ENCODE measurements at places on chromosomes 11 and 22. TPM values are rescaled to one million over a fixed set of nuclear protein-coding genes. Genes with fewer than 3 reads are reported as not detected.

GRCh38 chr11:126304457-126305075, 706 bp downstream of the DCPS start:
- no peak for DNase-seq

DNA sequence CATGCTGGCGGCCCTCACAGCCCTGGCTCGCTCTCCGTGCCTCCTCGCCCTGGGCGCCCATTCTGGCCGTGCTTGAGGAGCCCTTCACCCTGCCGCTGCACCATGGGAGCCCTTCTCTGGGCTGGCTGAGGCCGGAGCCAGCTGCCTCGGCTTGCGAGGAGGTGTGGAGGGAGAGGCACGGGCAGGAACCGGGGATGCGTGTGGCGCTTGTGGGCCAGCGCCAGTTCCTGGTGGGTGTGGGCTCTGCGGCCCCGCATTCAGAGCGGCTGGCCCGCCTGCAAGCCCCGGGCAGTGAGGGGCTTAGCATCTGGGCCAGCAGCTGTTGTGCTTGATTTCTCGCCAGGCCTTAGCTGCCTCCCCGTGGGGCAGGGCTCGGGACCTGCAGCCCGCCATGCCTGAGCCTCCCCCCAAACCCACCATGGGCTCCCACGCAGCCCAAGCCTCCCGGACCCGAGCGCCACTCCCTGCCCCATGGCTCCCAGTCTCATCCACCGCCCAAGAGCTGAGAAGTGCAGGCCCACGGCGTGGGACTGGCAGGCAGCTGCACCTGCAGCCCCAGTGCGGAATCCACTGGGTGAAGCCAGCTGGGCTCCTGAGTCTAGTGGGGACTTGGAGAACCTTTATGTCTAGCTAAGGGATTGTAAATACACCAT, 163.4 kb upstream of the LRRC4C start:
- DNase-seq: no peak

DNA sequence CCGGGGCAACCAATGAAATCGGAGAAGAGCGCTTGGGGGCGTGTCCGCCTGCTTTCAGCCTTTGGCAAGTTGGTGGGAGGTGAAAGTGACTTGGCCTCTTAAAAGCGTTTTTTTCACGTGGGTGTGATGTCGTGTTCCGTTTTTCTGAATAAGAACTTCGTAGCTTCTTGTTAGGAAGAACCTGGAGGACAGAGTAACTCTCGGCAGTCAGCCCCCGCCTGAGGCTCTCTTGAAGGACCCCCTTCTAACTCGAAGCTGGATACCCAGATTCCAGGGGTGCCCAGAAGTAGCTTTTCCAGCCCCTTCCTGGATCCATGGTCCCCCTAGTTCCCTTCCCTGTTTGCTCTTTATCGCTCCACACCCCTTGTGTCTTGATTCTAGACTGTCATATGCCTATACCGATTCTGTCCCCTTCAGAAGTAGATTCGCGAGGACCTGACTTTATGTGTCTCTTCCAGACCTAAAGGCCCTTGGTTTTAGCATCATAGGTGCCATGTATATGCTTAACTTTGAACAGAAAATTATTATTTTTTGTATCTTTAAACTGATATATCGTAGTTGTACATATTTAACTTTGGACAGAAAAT, 915 bp upstream of the OSBP start:
- DNase-seq: no peak

- DNase-seq: peak; percentile 56
Observed at GRCh38 chr11:127345819-127346459, 345.4 kb upstream of the KIRREL3 start.

GRCh38 chr22:18057568-18058209, 20.1 kb upstream of the PEX26 start:
- DNase-seq: peak; percentile 41

DNA sequence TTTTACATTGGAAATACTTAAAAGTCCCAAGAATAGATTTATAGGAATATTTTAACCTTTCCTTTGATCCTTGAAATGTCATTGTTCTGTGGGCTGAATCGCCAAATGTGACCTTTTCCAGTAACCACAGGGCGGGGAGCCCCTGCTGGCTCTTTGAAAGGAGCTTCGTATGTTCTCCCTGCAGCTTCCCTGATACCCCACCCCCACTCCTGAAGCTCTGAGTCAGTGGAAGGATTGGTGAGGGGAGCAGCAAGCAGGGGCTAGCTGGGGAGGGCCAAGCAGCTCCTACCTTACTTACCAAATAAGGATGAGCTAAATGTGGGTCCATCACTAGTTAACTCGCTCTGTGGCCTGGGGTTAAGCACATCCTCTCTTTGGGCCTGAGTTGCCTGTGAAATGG, 87.7 kb downstream of the CHST1 start:
- DNase-seq: no peak

DNA sequence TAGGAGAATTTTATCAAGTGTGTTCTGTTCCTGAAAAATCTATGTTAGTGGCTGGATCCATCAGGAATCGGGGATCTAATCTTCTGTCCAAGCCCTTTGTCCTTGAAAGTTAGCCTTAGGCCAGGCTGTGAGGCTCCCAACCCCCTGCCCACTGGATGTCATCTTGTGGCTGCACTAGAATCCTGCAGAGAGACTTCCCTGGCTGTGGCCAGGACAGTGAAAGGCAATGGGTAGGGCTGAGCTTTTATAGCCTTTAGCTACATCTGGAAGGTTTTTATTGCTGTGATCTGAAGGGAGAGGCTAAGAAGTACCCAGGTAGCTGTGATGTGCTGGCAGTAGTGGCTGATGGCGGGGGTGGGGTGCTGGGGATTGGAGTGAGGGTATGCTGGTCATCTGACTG, 2.1 kb downstream of the OAF start:
- DNase-seq: no peak

The OR52N4 gene
- total RNA-seq: not detected

The SC5D gene
- 82.5 TPM for total RNA-seq

Data from A673 (cell line).